ENCODE measurements at places on chromosomes 7 and 10.
A peak's percentile ranks its signal among the peaks of the same experiment; 100 is the strongest.

DNA sequence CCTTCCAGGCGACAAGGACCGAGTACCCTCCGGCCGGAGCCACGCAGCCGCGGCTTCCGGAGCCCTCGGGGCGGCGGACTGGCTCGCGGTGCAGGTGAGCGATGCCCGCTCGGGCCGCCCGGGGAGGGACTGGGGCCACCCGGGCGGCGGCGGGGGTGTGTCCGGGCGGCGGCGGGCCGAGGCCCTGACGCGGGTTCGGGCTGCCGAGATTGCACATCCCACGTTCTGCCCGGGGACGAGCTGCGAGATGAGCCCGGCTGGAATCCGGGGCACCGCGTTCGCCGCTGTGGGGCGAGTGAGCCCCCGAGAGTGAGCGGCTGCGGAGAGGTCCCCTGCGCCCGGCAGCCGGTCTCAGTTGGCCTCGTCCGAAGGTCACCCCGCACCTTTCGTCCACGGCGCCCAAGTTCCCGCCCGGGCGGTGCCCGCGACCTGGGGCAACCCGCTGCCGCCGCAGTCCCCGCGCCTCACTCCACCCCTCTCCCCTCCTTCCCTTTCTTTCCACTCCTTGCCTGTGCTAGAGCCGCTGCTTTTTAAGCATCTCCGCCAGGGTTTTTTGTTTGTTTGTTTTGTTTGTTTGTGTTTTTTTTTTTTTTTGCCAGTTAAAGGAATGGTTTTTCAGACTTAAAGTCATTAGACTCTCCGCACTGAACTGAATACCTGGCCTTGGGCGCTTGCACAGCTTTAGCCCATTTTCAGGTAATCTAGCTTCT lies 515 bp downstream of the RALA start:
- DNase-seq: no peak

DNA sequence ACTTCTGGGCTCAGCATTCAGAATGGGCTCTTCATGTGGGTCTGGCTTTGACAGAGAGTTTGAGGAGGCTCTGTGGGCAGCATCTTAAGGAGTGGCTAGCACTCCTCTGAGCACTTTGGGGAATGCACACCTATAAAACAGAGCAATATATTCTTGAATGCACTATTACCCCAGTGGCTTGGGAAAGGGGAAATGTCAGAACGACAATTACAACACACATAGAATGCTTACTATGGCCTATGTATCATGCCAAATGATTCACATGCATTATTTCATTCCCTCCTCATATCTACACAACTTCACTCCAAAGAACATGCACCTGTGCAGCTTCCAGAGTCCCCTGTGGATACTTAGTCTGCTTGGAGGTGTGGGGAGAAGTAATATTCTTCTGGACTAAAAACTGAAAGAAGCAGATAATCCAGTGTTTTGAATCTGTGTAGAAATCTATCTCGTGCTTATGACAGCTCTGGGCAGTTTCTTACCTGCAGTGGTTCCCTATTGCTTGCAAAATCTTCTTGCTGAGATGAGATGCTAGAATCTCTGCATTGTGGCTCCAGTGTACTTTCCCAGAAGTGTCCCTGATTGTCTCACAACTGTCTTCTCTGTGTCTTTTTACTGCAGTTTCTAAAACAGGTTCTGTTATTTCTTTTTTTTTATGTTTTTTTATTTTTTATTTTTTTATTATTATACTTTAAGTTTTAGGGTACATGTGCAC lies 5.5 kb upstream of the MGAM start:
- DNase-seq: no peak

- DNase-seq: peak; percentile 58
These were observed 180.9 kb downstream of the ANK3 start for GRCh38 chr10:60208676-60209269.

- no peak for DNase-seq
These were observed 298.5 kb upstream of the TPK1 start for GRCh38 chr7:145134377-145134776.

DNA sequence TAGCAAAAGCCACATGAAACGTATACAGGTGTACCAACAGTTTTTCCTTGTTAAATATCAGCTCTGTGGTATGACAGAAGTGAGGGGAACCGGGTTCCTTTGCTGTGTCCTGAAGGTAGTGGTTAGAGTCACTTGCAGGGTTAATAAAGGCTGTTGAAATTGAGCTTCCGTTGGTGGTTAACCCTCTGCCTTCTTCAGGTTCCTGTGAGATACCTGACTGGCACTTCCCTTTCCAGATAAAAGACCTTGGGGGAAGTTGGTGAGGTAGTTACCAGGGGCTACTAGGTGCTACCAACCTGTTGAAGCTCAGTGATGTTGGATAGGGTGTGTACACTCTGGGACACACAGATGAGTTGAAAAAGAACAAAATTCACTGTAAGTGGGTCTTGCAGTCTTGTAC lies 384.1 kb downstream of the GATA3 start:
- DNase-seq: no peak

- DNase-seq: no peak
These were observed 113.9 kb downstream of the ARHGAP22 start for GRCh38 chr10:48490946-48491345.

- peak; percentile 92 for DNase-seq
These were observed 59.4 kb downstream of the CDK14 start for GRCh38 chr7:90655566-90655965.

DNA sequence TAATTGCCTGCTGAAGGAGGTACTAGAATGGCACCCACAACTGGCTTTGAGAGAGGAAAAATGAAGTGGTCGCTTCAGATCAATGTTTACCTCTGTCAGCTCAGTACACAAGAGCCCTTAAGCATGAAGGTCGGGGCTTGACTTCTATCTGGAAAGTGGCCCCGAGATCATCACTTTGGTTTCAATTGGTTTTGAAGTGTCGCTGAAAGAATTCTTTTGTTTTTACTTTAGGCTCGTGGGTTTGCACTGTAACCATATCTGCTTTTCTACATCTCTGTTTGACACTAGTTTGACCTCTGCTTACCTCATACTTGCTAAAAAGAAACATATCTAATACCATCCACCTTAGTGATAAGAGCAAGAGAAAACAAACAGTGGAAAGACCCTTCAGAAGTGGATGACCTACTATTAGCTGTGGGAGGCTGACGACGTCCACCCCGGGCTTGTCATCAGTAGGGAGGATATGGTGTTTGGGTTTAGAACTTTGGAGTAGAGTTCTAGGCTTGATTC lies 361.8 kb downstream of the GATA3 start:
- no peak for DNase-seq

GRCh38 chr7:5549096-5549763 lies 125.6 kb upstream of the TNRC18 start:
- DNase-seq: peak; percentile 59

- no peak for DNase-seq
These were observed 4.1 kb upstream of the RASSF4 start for GRCh38 chr10:44955413-44956070.

DNA sequence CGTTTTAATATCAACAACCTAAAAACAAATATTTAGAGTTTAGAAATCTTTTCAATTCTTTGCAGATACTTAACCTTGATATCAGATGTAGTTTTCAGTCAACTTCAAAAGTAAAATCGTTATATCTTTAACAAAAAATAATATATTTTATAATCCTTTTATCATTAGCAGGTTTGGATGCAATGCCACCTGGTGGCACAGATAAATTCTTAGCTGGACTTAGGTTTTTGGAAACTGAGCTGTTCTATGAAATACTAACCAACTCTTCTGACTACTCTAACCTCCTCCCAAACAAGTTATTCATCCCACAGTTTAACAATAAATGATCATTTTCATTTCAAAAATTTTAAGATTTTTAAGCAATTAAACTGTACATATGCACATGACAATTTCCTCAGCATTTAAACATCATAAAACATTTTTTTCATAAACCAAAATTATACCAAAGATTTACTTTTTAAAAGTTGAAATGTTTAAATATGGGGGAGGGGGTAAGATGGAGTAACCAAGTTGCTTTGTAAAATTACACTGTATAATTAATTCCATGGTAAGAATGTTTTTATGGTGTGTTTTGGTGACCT lies 56.9 kb downstream of the HIBADH start:
- peak; percentile 61 for DNase-seq
